ENCODE measurements at places on chromosomes 4 and X.

GRCh38 chr4:26161030-26161824, 159.6 kb upstream of the RBPJ start:
- H3K36me3 ChIP-seq = no peaks in the 10 kb centered on the region
- no peak overlapping the region for H3K4me3 ChIP-seq
- H3K4me1 ChIP-seq = no peaks in the 10 kb centered on the region
- H3K27me3 ChIP-seq = no peaks in the 10 kb centered on the region

- no peaks in the 10 kb centered on the region for H3K4me1 ChIP-seq
- no peak overlapping the region for H3K27ac ChIP-seq
- no peak overlapping the region for H3K4me3 ChIP-seq
- no peaks in the 10 kb centered on the region for H3K27me3 ChIP-seq
Measured at GRCh38 chrX:52363247-52363883, 5.5 kb upstream of the XAGE2 start.

DNA sequence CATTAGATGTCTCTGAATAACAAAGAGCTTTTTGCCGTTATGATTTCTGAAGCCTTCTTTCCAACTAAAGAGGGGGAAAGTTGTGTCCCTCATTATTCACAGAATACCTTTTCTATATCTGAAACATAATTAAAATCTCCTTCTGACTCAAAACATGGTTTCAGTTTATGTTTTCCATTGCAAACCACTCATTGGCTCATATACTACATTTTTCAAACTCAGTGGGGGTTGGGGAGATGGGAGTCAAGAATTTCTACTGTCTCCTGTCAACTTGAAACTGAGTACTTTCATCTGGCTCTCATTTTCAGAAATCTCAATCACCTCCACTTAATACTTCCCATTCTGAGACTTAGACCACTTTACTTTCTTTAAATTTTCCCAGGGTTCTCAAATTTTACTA, 1839.5 kb upstream of the PCDH10 start:
- H3K4me3 ChIP-seq = no peak overlapping the region
- H3K27ac ChIP-seq = no peak overlapping the region
- no peak for DNase-seq
- no peaks in the 10 kb centered on the region for H3K27me3 ChIP-seq
- H3K36me3 ChIP-seq = no peaks in the 10 kb centered on the region

DNA sequence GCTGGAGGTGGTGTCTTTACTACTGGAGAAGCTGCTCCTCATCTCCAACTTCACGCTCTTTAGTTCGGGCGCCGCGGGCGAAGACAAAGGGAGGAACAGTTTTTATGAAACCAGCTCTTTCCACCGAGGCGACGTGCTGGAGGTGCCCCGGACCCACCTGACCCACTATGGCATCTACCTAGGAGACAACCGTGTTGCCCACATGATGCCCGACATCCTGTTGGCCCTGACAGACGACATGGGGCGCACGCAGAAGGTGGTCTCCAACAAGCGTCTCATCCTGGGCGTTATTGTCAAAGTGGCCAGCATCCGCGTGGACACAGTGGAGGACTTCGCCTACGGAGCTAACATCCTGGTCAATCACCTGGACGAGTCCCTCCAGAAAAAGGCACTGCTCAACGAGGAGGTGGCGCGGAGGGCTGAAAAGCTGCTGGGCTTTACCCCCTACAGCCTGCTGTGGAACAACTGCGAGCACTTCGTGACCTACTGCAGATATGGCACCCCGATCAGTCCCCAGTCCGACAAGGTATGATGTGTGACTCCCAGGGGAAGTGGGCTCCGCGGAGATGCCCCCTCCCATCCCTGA, 634 bp downstream of the LRAT start:
- no peak for DNase-seq
- H3K4me3 ChIP-seq = no peak overlapping the region
- no peaks in the 10 kb centered on the region for H3K27me3 ChIP-seq
- H3K4me1 ChIP-seq = no peaks in the 10 kb centered on the region
- H3K27ac ChIP-seq = no peak overlapping the region

DNA sequence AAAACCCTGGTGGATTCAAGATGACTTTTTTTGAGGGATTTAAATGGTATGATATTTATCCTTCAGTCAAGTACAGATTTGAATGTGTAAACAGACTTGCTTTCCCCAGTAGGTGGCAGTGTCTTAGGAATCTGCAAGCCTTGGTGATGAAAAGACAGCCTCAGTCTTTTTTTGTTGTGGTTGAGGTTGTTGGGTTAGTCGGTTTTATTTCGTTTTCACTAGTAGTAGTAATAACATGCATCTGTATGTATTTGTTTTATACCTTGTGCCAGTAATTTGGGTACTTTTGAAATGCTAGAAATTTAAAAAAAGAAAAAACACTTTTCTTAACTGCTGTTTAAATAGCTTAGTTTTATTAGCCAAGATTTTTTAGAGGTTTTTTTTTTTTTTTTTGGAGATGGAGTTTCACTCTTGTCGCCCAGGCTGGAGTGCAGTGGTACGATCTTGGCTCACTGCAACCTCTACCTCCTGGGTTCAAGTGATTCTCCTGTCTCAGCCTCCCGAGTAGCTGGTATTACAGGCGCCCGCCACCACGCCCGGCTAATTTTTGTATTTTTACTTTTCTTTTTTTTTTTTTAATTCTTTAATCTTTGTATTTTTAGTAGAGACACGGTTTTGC, 39.2 kb downstream of the COPS4 start:
- no peaks in the 10 kb centered on the region for H3K27me3 ChIP-seq
- H3K36me3 ChIP-seq = no peaks in the 10 kb centered on the region
- H3K27ac ChIP-seq = no peak overlapping the region
- no peak for DNase-seq
- H3K4me1 ChIP-seq = no peaks in the 10 kb centered on the region
- no peak overlapping the region for H3K4me3 ChIP-seq

Measured in ovary (tissue), 10 donors.